ENCODE measurements at places on chromosomes 2 and 18.

DNA sequence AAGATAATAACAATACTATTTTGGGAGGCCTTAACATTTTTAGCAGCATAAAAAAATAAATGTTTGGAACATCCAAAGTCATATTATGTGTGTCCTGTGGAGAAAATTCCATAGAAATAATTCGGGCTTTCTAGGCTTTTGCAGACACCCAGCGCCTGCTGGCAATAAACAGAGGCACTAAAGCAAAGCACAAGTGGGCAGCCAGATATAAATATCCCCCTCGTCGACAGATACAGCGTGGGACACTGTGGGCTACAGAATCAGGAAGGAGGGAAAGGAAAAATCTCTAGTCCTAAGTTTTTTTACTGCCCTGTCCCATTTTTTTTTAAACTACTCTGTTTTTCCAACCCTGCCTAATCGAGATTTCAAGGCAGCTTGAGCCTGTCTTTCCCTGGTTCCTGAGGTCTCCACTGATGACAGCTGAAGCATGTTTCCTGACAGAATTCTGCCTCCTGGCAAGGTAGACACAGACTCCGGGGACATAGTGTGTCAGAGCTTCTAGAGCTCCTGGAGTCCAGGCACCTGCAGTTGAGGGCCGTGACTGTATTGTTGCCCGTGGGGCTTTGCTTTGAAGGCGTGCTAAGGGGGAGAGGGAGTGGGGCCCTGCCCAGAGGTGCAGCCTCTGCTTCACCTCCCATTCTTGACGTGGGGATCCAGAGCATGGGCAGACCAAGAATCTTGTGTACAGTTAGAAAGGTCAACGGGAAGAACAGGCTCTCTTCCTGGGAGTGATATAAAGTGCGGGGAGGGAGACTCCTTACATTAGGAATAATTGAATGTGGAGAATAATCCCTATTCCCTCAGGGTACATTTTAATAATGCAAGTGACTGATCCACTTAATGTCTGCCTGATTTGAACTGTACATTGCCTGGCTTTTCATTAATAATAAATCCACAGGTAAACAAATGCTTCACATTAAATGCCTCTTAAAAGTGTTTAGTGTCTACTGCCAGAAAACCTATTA lies 232.3 kb downstream of the DCC start:
- no peak for DNase-seq

DNA sequence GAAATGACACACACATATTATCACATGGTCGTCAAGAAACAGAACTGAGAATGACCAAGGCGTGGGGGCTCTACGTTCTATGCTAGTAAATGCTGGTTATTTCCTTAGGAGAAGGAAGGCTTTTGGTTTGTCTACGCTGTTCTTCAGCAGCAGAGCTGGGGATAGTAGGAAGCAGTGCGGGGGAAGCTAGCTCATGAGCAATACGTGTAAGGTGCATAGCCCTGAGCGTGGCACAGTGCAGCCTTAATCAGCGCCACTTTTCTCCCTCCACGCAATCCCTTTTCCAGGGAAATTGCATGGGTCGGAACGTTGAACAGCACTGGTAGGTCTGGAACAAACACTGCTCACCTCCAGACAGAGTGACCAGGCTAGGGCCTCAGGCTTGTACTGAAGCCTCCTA lies 199.6 kb upstream of the FBXO11 start:
- no peak for DNase-seq

DNA sequence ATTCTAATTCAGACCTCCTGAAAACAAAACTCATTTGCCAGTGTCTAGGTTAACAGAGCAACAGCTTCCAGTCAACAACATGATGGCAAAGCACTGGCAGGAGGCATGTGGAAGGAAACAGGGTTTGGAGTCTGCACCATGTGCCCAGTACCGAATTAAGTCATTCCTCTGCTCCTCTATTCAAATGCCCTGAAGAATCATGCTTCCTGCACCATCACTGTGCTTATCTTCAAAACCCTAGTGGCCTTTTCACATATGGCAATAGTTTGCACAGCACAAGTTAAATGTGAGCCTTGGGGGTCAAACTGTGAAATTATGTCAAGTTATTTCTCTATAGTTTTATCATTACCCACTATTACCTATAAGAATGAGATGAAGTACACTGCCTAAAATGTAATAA lies 75.4 kb upstream of the GRB14 start:
- no peak for DNase-seq

DNA sequence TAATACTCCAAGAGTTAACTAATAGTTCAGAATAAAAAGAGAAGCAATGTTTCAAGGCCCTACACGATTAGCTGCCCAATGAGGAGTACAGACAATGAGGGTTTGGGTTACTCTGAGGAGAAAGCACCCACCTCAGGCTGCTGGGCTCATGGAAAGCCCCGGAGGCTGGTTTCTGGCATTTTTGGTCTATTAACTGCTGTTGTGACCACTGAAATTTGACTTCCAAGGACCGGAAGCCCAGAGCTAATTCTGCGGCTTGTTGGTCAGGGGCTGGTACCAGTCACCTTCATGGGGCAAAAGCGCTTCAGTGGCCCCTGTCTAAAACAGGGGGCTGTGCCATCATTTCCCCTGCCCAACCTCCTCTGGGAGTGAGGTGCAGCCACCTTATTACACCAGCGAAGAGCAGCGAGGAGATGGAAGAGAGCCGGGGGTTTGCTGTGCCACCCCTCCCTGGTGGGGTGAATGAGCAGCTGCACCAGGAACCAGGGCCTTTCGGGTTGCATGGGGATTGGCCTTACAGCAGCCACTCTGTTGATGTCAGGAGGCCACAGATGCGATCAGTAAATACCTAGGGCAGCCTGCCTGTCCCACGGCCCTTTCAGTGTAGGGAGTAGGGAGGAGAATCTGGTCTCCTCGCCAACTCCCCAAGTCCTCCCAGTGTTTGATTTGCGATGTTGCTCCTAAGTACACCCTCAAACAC lies 131.3 kb downstream of the CELF4 start:
- no peak for DNase-seq

GRCh38 chr2:165635532-165635931 lies 158.5 kb downstream of the GALNT3 start:
- no peak for DNase-seq

DNA sequence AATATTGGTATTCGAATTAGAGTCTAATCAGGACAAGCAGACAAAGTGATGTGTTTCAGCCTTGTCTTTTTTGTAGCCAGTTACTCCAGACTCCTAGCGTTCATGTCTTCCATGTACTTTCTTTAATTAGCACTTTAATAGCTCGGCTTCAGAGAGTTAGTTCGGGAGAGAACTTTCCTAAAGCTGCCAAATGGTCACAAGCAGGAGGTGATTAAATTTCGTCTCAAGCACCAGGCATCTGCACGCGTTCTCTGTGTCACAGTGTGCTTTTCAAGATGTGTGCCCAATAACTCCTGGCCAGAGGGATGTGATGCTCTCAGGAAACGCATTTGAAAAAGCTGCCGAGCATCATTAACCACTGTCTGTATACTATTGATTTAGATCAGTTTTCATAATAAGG lies 790.8 kb downstream of the SOCS6 start:
- no peak for DNase-seq

- DNase-seq, result no peak
Measured at GRCh38 chr18:29378651-29379136, 1201.8 kb upstream of the CDH2 start.

DNA sequence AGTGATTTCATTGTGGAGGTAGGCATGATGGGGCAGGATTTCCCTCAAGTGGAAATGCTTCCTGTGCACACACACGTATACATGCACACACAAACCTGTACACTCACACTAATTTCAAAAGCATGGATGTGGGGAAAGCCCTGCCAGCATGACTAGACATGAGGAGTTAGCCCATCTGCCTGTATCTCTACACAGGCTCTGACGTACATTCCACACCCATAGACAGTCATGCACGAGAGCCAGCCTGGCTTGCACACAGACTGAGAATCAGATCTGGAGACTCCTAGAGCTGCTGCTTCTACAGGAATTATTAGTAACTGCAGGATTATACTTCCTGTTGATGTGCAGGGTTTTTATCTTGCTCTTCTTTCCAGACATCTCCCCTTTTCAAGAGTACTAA lies 27.3 kb upstream of the NFU1 start:
- no peak for DNase-seq

- DNase-seq, result no peak
Measured at GRCh38 chr2:233242231-233242927, 9.1 kb upstream of the ATG16L1 start.

DNA sequence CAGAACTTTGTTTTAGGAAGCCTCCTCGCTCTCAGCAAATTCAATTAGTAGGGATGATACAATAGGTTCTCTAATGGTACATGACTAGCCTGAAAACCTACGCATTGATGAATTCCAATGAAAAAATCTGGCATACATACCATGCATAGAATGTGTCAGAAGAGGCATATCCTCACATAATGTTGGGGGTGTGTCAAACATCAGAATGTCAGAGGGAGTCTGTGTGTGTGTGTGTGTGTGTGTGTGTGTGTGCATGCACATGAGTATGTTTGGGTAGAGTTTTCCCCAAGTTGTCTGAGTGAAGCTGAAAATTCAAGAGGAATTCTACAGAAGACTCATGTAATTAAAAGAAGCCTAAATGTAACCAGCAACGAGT lies 78.5 kb downstream of the FIGN start:
- no peak for DNase-seq

DNA sequence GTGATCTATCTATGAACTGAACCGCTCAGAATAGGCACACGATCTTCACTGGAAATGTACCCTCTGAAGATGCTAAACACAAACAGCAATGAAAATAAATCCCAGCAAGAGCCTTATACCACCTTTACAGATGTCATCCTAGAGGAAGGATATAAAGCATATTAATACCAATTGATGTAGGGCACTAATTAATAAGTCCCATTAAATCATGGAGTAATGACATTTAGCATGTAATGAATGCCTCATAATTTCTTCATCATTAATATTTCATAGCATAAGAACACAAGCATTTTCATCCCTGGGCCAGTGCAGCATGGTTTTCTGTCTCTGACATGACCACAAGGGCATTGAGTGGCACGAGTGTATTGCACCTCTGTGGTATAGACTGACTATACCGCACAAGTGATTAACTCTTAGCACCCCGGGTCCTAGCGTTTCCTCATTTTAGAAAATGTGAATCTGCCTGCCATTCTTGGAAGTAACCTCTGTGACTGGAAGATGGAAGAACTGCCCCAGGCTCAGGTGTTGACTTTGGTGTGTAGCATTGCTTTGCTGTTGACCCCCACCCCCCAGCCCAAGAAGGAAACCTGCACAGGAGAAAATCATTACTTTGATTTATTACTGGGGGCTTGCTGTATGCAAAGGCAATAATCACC lies 1.4 kb upstream of the TMEM178A start:
- no peak for DNase-seq

DNA sequence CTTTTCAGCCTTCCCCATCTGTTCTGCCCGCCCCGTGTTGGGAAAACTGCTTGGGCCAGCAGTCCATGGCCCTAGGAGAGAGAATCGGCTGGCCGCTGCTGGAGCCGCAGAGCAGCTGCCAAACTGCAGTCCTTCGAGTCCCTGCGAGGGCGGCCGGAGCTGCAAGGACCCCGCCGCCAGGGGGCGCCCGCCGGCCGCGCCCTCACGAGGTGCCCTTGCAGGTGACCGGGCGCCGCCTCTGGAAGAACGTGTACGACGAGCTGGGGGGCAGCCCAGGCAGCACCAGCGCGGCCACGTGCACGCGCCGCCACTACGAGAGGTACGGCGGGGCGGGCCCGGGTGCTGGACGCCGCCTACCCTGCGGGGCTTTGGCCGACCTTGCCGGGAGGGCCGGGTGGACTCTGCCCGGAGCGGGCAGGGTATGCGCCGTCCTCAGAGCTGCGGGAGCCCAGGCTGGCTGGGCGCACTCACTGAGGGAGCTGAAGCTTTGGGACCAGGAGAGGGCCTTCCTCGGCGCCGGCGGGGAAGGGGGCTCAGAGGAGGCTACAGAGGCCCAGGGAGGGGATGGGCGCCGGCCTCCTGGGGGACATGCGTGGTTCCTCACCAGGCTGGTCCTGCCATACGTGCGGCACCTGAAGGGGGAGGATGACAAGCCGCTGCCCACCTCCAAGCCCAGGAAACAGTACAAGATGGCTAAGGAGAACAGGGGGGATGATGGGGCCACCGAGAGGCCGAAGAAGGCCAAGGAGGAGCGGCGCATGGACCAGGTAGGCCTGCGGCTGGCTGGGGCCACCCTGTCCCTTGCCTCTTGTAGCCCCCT lies 13.6 kb downstream of the ARID5A start:
- no peak for DNase-seq

GRCh38 chr18:63022429-63023022 lies 297.0 kb downstream of the BCL2 start:
- DNase-seq, result no peak

DNA sequence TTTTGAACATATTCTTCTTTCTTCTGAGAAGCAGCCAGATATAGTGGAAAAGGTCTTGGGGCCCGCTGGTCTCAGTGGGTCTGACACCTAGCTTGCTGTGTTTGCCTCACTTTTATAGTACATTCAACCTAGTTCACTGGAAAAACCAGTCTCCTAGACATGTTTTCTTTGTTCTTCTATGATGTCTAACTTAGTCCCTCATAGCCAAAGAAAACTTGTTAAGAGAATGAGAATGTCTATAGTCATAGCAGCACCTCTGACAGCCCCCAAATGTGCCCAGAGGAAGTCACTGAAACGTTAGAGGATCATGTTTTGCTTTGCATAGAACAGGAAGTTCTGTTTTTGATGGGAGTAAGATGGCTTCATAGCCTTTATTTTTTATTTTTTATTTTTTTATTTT lies 40.3 kb downstream of the TNFRSF11A start:
- DNase-seq, result no peak

DNA sequence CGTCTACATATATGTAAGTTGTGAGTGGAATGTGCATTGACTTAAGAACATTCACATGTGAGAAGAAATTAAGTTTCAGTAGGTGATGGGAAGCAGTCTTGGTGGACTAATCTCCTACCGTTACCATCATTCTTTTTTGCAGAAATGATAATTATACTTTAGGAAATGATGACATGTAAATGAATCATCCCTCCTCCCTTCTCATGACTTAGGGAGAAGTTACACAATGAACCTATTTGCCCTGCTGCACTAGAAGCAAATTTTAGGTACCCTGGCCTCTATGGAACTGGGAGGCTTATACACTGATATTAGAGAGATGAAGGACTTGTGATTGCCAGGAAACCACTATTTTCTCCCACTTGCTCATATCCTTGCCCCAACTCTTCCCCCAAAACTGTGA lies 214.2 kb downstream of the CALCRL start:
- no peak for DNase-seq

GRCh38 chr2:239723486-239724193 lies 301.5 kb downstream of the NDUFA10 start:
- DNase-seq, result no peak

- no peak for DNase-seq
Measured at GRCh38 chr2:200507179-200507578, 2.7 kb downstream of the KCTD18 start.

GRCh38 chr2:54602736-54603322 lies 120.6 kb upstream of the EML6 start:
- no peak for DNase-seq

GRCh38 chr2:141770530-141770929 lies 360.3 kb downstream of the LRP1B start:
- no peak for DNase-seq
